Activated CD4-positive, alpha-beta T cell treated with anti-CD3 and anti-CD28 coated beads for 36 hours (primary cell): ENCODE measurements at places on chromosomes 13 and 19. TPM values are rescaled to one million over a fixed set of nuclear protein-coding genes. Genes with fewer than 3 reads are reported as not detected.

- no peak for DNase-seq
Measured at GRCh38 chr13:37143911-37144310, 38.4 kb upstream of the CSNK1A1L start.

DNA sequence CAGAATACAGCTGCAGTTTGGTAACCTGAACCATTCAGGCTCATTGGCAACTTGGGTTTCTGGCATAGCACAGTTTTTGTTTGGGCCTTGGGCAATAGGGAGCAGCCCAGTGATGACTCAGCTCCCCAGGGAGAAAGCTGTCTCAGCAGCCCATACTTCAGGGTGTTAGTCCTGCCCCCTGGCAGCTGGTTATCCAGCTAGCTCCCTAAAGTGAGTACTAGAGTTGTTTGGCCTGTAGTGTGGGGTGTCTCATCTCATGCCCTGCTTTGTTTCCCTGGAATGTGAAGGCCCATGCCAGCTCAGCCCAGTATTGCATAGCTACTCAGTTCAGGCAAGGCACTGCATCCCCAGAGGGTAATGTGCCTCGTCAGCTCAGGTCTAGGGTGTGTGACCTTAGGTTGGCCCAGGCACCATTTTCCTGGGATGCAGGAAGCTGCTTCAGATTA lies 18.2 kb upstream of the ZNF543 start:
- no peak for DNase-seq

The KL gene
- 0.35 TPM for total RNA-seq

- DNase-seq = no peak
Measured at GRCh38 chr19:12748489-12748888, 3.1 kb upstream of the BEST2 start.

GRCh38 chr13:83150616-83151307 lies 731.5 kb downstream of the SLITRK1 start:
- DNase-seq = no peak

The TMEM190 gene
- total RNA-seq = not detected

GRCh38 chr19:17075864-17076542 lies 426 bp downstream of the MYO9B start:
- peak; percentile 58 for DNase-seq

The CGB1 gene
- not detected for total RNA-seq

The FUT3 gene
- not detected for total RNA-seq

DNA sequence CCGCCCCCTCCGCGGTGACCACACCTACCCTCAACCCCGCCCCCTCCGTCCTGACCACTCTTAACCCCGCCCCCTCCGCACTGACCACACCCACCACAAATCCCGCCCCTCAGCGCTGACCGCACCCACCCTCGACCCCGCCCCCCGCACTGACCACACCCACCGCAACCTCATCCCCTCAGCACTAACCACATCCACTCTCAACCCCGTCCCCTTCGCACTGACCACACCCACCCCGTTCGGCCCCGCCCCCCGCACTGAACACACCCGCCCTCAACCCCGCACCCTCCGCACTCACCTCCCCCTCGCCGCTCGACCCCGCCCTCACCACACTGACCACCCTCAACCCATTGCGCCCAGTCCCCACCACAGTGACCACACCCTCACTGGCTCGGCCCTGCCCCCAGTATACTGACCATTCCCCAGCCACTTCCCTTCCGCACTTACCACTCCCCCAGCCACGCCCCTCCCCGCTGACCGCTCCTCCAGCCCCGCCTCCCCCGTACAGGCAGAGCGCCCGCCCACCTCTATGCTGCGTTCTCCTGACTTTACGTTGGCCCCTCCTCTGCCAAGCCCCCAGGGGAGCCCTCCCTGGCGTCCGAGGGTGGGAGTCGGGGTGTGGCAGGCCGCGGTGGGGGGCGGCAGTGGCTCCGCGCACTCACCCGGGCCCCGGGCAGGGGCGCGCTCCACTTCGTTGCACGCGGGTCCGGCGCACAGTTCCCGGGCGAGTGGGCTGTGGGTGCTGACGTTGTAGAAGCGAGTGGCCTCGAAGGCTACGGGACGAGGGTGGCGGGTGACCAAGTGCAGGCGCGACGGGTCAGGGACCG lies 8.4 kb downstream of the F2RL3 start:
- peak; percentile 80 for DNase-seq
